T-cell (primary cell): ENCODE measurements at places on chromosomes 2 and 18. TPM values are rescaled to one million over a fixed set of nuclear protein-coding genes. Genes with fewer than 3 reads are reported as not detected.
A peak's percentile ranks its signal among the peaks of the same experiment; 100 is the strongest.

DNA sequence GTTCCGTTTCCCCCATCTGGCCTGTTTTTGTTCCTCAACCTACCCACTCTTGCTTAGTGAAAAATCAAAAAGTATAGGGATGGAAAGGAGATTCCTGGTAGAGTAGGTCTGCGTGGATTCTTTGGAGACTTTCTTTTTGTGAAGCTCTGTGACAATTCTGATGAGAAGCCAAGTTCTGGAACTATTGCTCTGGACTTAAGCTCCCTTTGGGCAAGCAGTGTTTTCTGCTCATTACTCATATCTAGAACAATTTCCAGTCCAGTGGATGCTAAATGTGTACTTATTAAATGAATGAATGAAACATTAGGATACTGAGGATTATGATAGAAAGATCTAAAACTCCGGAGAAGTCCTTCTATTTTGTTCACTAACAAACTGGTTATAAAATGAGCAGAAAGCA, 76.5 kb downstream of the SOCS6 start:
- H3K27me3 ChIP-seq, result no peaks in the 10 kb centered on the region
- H3K4me3 ChIP-seq, result no peak overlapping the region
- H3K27ac ChIP-seq, result no peak overlapping the region
- H3K36me3 ChIP-seq, result no peaks in the 10 kb centered on the region
- no peaks in the 10 kb centered on the region for H3K4me1 ChIP-seq

- H3K27ac ChIP-seq, result no peak overlapping the region
- H3K4me3 ChIP-seq, result no peak overlapping the region
- no peak for DNase-seq
- H3K36me3 ChIP-seq, result no peaks in the 10 kb centered on the region
- no peaks in the 10 kb centered on the region for H3K27me3 ChIP-seq
These were observed 74.8 kb upstream of the COL5A2 start for GRCh38 chr2:189254268-189254883.

DNA sequence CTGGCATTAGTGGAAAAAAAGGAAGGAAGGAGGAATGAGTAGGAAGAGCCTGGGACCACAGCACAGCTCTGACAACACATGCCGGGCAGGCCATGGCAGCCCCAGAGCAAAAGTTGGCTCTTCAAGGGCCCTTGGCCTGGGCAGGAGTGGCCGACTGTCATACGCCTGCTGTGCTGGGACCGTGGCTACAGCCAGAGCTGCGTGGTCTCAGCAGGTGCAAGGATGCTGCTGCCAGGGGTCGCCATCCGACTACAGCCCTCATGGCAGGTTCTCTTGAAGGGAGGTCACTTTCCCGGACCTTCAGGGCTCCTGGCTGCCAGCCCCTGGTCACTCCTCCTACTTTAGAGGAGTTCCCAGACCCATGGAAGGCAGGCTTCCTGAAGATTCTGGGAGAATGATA, 109.9 kb downstream of the ARL4C start:
- DNase-seq, result no peak
- no peaks in the 10 kb centered on the region for H3K27me3 ChIP-seq
- peaks cover 3% of the 10 kb centered on the region for H3K4me1 ChIP-seq
- no peak overlapping the region for H3K27ac ChIP-seq
- no peak overlapping the region for H3K4me3 ChIP-seq
- H3K36me3 ChIP-seq, result no peaks in the 10 kb centered on the region

DNA sequence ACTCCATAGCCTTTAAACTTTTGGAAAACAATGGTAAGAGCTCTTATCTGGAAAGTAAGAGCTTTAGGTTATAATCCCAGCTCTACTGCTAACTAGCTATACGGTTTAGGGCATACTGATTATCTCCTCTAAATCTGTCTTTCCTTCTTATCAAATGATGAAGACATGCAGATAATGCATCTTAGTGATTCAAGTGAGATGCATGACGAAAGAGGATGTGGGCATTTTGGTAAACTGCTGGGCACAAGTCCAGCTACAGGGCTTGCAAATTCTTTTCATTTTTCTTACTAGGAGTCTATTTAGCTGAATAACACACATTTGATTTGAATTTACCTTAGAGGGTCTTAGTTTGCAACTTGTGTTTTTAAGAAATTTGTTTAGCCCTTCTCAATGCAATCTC, 1604.8 kb upstream of the ZEB2 start:
- H3K4me3 ChIP-seq, result no peak overlapping the region
- no peak for DNase-seq
- no peaks in the 10 kb centered on the region for H3K27me3 ChIP-seq
- H3K4me1 ChIP-seq, result no peaks in the 10 kb centered on the region

The STARD6 gene
- total RNA-seq, result not detected

- H3K4me3 ChIP-seq, result no peak overlapping the region
- no peaks in the 10 kb centered on the region for H3K27me3 ChIP-seq
- no peak overlapping the region for H3K27ac ChIP-seq
- no peak for DNase-seq
These were observed 89.7 kb downstream of the TMEM247 start for GRCh38 chr2:46569061-46569560.

GRCh38 chr2:151043484-151043883, 218.2 kb downstream of the RBM43 start:
- H3K27ac ChIP-seq, result no peak overlapping the region
- H3K4me3 ChIP-seq, result no peak overlapping the region
- H3K27me3 ChIP-seq, result no peaks in the 10 kb centered on the region

GRCh38 chr2:25256488-25256875, 85.2 kb downstream of the DNMT3A start:
- no peak overlapping the region for H3K27ac ChIP-seq
- peaks cover 13% of the 10 kb centered on the region for H3K4me1 ChIP-seq

DNA sequence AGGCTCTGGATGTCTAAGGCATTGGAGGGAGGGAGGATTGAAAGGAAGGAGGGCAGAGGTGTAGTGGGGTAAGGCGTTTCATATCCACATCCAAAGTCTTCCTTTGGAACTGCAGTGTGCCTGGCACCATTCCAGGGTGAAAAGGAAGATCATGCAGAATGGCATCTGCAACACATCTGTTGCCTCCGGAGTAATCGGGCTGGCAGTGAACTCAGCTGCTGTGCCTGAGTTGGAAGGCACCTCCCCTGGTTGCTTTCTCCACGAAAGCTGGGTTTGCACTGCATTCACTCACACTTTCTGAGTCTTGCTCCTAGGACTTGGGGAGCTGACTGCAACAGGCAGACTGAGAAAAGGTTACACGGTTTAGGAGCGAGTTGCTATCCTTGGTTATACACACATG, 30.3 kb upstream of the SEC11C start:
- no peak overlapping the region for H3K4me3 ChIP-seq
- no peak overlapping the region for H3K27ac ChIP-seq
- H3K27me3 ChIP-seq, result peaks cover 4% of the 10 kb centered on the region
- H3K36me3 ChIP-seq, result no peaks in the 10 kb centered on the region
- DNase-seq, result no peak
- no peaks in the 10 kb centered on the region for H3K4me1 ChIP-seq

DNA sequence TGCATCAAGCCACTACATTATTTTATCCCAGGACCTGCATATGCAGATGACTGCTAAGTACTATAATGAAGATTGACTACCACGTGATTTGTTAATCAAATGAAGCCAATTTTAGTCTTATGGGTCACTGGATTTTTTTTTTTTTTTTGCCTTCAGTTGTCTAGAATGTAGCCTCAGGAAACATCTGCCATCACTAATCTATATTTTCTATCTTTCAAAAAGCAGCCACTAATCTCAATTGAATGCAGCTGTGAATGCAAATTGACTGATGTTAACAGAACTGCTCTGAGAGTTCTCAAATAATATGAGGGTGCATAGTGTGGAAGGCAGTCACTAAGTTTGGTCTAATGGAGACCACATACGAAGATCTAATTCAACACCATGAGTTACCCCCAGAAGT, 106.3 kb downstream of the ABCA12 start:
- DNase-seq, result no peak
- no peaks in the 10 kb centered on the region for H3K27me3 ChIP-seq
- H3K4me3 ChIP-seq, result no peak overlapping the region
- H3K27ac ChIP-seq, result no peak overlapping the region
- no peaks in the 10 kb centered on the region for H3K4me1 ChIP-seq
- H3K36me3 ChIP-seq, result no peaks in the 10 kb centered on the region

DNA sequence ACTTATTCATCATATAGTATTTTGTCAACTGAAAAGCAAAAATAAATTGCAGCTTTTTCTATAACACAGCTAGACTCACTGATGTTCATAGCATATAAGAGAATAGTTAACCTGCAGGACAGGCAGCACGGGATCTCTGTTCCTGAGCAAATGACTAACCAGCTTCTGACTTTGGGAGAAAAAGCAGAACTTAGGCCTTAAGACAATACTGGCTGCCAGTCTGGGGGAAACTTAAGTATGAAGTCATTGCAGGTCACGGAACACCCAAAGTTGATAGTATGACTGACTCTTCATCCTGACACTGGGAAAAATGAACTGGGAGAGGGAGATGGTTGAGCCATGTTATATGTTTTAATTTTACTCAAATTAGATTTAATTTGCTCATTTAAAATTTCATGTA, 113.0 kb downstream of the DPP4 start:
- no peaks in the 10 kb centered on the region for H3K36me3 ChIP-seq
- DNase-seq, result no peak
- H3K4me1 ChIP-seq, result peaks cover 8% of the 10 kb centered on the region
- H3K27ac ChIP-seq, result no peak overlapping the region

The RAB6C gene
- not detected for total RNA-seq

The UGT1A5 gene
- not detected for total RNA-seq

GRCh38 chr2:86221066-86221684, 21.9 kb downstream of the MRPL35 start:
- peaks cover 24% of the 10 kb centered on the region for H3K4me1 ChIP-seq
- no peaks in the 10 kb centered on the region for H3K36me3 ChIP-seq
- no peaks in the 10 kb centered on the region for H3K27me3 ChIP-seq
- no peak overlapping the region for H3K27ac ChIP-seq
- DNase-seq, result peak; percentile 69
- H3K4me3 ChIP-seq, result no peak overlapping the region

DNA sequence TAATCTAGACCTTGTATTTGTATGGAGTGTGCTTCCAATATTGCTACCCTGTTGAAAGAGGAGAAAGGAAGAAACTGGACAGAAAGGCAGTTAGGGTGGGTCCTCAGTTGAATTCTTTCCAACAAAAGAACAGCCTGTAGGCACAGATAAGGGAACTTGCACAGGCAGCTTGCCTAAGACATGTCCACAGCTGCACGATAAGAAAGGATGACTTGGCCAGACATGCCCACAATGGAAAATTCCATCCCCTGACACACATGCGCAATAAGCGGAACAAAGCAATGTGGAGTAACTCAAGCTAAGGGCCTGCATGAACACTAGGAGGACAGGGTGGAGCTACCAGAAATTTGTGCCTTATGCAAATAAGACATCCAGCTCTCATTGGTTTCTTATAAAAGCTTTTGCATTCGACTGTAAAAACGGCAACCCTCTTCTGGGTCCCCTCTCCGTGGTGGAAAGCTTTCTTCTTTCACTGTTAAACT, 1084.7 kb upstream of the NXPH2 start:
- no peak for DNase-seq
- H3K27ac ChIP-seq, result no peak overlapping the region
- no peak overlapping the region for H3K4me3 ChIP-seq
- no peaks in the 10 kb centered on the region for H3K36me3 ChIP-seq

- no peaks in the 10 kb centered on the region for H3K27me3 ChIP-seq
- H3K27ac ChIP-seq, result no peak overlapping the region
- H3K4me1 ChIP-seq, result no peaks in the 10 kb centered on the region
- H3K36me3 ChIP-seq, result peaks cover 29% of the 10 kb centered on the region
- no peak overlapping the region for H3K4me3 ChIP-seq
- no peak for DNase-seq
These were observed 21.0 kb upstream of the SANBR start for GRCh38 chr2:61044636-61045035.

- H3K4me1 ChIP-seq, result peaks cover 17% of the 10 kb centered on the region
- H3K27ac ChIP-seq, result no peak overlapping the region
- H3K27me3 ChIP-seq, result peaks cover 7% of the 10 kb centered on the region
- H3K4me3 ChIP-seq, result no peak overlapping the region
- H3K36me3 ChIP-seq, result no peaks in the 10 kb centered on the region
These were observed 348.6 kb upstream of the SALL3 start for GRCh38 chr18:78630981-78631510.

The SGPP2 gene
- 3.3 TPM for total RNA-seq

DNA sequence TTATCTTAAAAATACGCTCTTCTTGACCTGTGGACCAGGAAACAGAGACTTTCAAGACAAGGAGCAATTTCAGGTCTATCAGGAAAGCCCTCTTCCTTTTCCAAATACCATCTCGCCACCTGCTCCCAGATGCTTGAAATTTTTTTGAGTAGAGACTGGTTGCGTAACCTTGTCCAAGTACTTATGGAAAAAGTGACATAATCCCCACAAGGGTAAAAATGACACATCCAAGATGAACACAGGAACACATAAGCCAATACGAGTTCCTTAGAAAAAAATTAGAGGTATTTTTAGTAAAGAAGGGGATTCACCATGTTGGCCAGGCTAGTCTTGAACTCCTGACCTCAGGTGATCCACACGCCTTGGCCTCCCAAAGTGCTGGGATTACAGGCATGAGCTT, 1.8 kb downstream of the SERPINB13 start:
- no peaks in the 10 kb centered on the region for H3K27me3 ChIP-seq
- no peak overlapping the region for H3K4me3 ChIP-seq
- DNase-seq, result no peak
- H3K36me3 ChIP-seq, result no peaks in the 10 kb centered on the region

The DCC gene
- total RNA-seq, result not detected

DNA sequence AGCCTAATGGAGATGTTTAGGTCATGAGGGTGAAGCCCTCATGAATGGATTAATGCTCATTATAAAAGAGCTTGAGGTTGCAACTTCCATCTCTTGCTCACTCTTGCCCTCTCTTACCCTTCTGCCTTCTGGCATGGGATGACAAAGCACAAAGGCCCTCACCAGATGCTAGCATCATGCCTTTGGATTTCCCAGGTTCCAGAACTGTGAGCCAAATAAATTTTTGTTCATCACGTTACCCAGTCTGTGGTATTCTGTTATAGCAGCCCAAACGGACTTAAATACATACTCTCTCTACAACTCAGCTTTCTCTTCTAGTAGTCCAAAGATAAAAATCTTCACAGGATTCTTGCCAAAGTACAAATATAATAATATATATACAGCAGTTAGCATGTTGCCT, 75.8 kb downstream of the LNPK start:
- no peak overlapping the region for H3K27ac ChIP-seq
- no peaks in the 10 kb centered on the region for H3K4me1 ChIP-seq
- no peaks in the 10 kb centered on the region for H3K36me3 ChIP-seq

GRCh38 chr18:74064510-74064909, 83.1 kb downstream of the FBXO15 start:
- H3K27ac ChIP-seq, result no peak overlapping the region
- peaks cover 17% of the 10 kb centered on the region for H3K27me3 ChIP-seq
- no peak overlapping the region for H3K4me3 ChIP-seq
- DNase-seq, result peak; percentile 20
- H3K4me1 ChIP-seq, result peaks cover 16% of the 10 kb centered on the region
- no peaks in the 10 kb centered on the region for H3K36me3 ChIP-seq

The HOXD12 gene
- not detected for total RNA-seq

GRCh38 chr18:73976433-73976832, 171.2 kb downstream of the FBXO15 start:
- no peaks in the 10 kb centered on the region for H3K27me3 ChIP-seq
- no peak overlapping the region for H3K4me3 ChIP-seq
- no peaks in the 10 kb centered on the region for H3K36me3 ChIP-seq
- no peak for DNase-seq
